Gastroesophageal sphincter (tissue), 4 donors: ENCODE measurements at places on chromosomes 2 and 18.
A peak's percentile ranks its signal among the peaks of the same experiment; 100 is the strongest.

- ATAC-seq, result no peak
These were observed 90.7 kb upstream of the TFPI start for GRCh38 chr2:187644981-187645380.

- ATAC-seq, result peak; percentile 42
These were observed 479 bp downstream of the RAB11FIP5 start for GRCh38 chr2:73112026-73112912.

DNA sequence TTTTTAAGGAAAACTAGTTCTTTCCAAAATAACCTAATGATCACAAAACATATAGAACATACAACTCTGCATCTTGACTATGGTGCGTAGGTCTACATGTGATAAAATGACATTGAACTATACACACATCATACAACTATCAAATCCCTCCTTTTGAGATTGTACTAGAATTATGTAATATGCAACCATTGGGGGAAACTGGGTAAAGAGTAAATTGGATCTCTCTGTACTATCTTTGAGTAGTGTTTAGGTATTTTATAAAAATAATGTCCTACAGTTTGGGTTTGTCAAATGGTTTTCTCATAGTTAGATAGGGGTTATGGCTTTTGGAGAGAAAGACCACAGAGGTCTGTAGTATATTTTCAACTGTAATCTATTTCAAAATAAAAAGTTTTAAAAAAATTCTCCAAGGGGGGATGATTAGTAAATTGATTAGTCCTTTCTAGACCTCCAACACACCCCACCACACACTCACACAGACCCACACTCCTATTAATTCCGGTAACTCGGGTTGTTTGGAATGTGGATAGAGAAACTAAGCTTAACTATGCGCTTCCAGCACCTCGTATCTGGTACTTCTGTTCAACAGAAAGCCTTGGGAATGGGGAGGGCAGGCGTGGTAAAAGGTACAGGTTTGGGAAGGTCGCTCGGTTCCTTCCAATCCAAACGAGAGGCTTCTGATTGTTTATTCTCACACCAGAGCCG, 695 bp upstream of the BIRC6 start:
- no peak for ATAC-seq

DNA sequence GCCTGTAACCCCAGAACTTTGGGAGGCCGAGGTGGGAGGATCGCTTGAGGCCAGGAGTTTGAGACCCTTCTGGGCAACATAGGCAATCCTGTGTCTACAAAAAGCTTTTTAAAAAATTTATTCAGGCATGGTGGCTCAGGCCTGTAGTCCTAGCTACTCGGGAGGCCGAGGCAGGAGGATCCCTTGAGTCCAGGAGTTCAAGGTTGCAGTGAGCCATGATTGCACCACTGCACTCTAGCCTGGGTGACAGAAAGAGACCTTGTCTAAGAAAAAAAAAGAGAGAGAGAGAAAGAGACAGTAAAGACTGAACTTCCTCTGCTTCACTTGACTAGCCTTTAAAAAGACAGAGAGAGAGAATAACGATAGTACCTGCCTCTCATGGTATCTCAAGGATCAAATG, 62.4 kb downstream of the INPP5D start:
- no peak for ATAC-seq

- ATAC-seq, result no peak
These were observed 49.2 kb downstream of the TMEFF2 start for GRCh38 chr2:192145496-192145895.

DNA sequence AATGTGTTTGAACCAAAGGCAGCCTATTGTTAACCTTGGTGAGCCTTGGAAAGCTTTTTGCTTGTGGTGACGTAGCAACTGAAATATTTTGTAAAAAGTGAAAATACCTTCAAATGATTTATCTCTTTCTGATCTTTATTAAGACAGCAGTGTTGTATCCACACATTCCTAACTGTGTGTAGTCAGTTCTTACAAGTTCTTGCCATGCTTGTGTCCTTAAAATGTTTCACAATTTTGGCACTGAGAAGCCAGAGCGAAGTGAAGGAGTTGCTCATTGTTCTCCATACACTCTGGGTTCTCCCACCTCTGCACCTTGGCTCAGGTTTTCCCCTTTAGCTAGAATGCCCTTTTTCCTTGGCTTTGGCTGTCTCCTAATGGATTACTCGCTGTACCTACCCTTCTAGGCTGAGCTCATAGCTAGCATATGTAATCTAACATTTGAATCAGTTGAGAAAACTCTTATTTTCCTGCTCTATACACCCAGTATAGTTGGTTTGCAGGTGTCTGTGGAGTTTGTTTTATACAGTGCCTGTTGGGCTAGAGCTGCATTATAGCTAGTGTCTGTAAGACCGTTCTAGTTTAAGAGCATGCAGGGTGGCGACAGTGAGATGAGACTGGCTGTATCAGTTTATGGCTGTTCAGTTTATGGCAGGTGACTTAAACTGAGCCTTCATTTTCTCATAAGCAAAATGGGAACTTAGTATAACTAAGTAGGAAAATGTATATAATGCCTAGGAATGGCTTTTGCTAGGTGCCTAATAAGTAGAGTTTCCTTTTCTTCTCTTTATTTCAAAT, 45.5 kb downstream of the FMNL2 start:
- no peak for ATAC-seq

DNA sequence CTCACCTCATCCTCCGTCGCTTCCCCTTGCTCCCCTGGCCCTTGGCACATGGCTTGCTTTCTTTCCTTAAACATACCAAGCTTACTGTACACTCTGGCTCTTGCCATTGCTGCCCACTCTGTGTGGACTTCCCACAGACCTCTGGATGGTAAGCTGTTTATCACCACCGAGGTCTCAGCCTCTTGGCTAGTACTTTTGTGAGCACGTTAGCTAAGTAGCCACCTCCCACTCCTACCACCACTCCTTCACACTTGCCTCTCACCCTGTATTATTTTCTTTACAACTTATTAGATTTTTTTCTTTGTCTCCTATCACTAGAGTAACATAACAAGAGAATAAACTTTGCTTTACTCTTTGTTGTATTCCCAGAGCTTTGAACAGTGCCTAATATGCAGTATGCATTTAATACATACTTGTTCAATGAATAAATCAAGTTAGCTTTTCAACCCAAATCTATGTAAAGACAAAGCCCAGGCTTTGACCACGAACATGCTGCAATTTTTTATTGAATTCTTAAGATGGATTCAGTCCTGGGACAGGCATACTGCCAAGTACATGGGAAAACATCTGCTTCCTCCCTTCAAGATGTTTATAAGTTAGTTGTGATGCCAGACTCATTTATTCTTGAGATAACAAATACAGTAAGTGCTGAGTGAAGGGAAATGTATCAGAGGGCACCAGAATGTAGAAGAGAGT, 25.0 kb upstream of the MSGN1 start:
- ATAC-seq, result no peak

GRCh38 chr2:228556717-228557116, 375.2 kb upstream of the SPHKAP start:
- ATAC-seq, result no peak

DNA sequence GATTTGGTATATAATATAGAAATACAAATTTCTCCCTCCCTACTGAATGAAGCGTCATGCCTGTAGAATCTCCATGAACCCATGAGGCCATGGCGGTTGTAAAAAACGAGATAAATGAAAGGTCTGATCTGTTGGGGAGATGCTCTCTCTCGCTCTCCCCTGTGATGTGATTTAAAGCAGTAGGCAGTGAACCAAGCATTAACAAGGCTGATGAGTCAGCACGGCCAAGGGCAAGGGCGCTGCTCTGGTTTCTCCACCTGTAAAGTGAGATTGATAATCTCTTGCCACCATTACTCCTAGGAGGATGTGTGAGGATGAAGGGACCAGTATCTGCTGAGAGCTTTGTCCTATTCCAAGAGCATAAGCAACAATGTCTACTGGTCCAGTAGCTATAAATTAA, 553.3 kb downstream of the CMPK2 start:
- ATAC-seq, result no peak

- ATAC-seq, result peak; percentile 40
These were observed 797 bp downstream of the KLHL14 start for GRCh38 chr18:32771871-32772580.

DNA sequence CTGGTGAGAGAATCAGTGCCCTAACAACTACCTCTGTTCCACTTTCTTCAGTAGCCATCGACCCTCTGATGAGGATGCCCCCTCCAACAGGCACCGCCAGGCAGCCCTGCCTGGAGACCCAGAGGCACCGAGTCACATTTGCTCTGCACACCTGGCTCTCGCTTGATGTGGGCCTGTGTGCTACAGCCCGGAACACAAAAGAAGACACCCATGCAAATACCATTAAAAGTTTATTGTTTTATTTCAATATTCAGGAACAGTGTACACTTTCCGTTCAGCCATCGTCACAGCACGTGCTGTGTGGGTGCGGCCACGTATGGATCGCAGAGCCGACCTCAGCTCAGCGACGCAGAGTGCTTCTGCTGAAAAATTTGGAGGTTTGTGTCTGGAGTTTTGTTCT, 154.0 kb downstream of the MBP start:
- ATAC-seq, result no peak

- ATAC-seq, result no peak
These were observed 2.6 kb downstream of the SERPINB11 start for GRCh38 chr18:63705401-63705800.

DNA sequence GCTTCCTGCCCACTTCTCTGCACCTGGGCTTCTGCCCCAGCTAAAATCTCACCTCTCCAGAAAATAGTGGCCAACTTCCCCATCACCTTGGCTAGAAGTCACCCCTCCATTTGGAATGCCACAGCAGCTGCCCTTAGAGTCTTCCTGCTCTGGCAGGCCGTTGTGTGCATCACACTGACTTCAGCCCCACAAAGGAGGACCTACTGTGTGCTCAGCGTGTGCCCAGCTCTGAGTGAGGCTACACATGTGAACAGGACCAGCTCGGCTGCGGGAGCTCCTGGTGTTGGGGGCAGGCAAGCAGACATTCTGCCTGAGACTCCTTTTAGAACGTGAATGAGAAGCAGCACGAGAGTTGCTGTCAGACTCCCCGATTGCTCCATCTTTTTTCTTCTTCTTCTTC, 78.7 kb downstream of the AGAP1 start:
- no peak for ATAC-seq

DNA sequence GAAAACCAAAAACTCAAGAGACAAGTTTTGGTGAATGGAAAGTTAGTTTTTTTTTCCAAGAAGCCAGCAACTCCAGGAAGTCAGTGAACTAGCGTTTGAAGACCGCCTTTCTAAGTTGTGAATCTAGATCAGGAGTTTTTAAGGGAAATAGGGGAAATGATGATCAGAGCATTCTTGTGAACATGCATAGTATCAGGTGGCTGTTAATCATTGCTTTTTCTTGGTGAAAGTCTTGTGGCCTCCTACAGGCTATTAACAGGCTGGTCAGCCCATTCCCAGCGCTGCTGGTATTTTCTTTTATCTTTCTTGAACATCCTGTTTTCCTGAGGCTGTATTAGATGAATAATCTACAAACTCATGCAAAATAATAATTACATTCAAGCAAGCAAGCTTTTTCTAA, 155.8 kb downstream of the PTPRM start:
- ATAC-seq, result no peak

- ATAC-seq, result no peak
These were observed 25.5 kb upstream of the RAB31 start for GRCh38 chr18:9682572-9682971.

- no peak for ATAC-seq
These were observed 68.7 kb upstream of the FN1 start for GRCh38 chr2:215504547-215504946.

GRCh38 chr2:61173116-61173515, 11.1 kb downstream of the C2orf74 start:
- ATAC-seq, result no peak

DNA sequence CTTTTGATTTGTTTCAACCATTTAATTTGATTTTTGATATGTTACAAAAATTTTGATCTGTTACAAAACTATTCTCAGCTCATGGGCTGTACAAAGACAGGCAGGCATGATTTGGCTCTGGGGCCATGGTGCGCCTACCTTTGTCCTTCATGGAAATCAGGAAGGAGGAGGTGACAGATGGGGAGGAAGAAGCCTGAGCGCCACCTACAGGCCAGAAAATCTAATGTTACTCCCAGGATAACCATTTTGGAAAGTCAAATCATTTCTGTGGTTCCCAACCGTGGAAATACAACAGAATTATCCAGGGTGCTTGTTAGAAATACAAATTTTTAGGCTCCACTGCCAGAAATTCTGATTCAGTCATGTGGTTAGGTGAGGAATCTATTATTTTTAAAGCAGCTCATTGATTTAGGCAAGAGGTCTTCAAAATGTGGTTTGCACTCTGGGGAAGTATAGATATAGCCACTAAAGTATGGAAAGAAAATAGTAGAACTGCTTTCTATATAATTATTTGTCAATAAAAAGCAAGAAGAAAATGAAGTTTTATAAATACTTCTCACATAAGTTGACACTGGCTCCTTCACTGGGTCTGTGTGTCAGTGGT, 93.9 kb downstream of the EVA1A start:
- ATAC-seq, result no peak

DNA sequence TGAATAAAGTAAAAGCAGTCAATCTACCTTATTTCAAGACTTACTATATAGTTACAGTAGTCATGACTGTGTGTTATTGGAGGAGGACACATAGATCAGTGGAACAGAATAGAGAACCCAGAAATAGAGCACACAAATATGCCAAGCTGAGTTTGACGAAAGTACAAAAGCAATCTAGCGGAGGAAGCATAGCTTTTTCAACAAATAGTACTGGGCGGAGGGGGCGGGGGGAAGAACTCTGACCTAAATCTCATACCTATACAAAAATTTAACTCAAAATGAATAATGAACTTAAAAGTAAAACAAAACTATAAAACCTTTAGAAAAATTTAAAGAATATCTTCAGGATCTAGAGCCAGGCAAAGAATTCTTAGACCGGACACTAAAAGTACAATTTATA, 139.1 kb downstream of the AGPS start:
- ATAC-seq, result no peak

GRCh38 chr2:187612857-187613256, 58.6 kb upstream of the TFPI start:
- no peak for ATAC-seq

GRCh38 chr18:8849696-8850095, 144.3 kb downstream of the MTCL1 start:
- no peak for ATAC-seq

DNA sequence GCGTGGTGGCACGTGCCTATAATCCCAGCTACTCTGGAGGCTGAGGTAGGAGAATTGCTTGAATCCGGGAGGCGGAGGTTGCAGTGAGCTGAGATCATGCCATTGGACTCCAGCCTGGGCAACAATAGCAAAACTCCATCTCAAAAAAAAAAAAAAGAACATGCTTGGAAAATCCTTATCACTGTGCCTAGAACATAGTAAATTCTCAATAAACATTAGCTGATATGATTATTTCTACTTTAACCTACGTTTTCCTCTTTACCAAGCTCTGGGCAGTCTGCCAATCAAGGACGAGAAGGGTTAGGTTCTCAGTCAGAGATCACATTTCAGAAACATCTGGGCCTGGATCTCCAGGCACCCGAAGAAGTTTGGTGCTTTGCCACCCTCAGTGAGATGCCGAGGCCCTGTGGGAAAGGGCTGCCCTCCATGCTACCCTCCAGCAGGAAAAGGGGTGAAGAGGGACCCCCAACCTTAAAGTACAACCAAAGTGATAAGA, 107.7 kb downstream of the BCL11A start:
- no peak for ATAC-seq

DNA sequence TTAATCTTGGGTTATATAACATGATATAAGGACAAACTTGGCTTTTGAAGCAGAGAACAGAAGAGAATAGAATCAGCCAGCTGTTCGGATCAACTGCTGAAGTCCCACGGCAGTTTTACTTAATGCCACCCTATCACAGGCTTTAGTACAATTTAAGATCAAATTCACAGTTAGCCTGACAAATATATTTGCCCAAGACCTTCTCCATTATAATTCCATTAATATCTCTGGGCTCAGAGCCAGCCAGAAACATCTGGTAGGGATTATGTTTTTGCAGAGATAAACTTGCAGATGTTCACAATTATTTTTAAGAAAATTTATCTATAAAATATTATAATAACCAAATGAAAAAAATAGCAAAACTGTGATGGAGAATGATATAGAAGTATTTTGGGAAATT, 381.4 kb downstream of the RAD51AP2 start:
- no peak for ATAC-seq
